ENCODE measurements at places on chromosomes 7 and 10. TPM values are rescaled to one million over a fixed set of nuclear protein-coding genes. Genes with fewer than 3 reads are reported as not detected.

CFAP69 gene
- 0.42 TPM for total RNA-seq

ELAPOR2 gene
- total RNA-seq: 2.3 TPM

LIPJ gene
- total RNA-seq: not detected

ADAM8 gene
- total RNA-seq: 173 TPM

IGFBP3 gene
- total RNA-seq: 17.8 TPM

GRCh38 chr7:6435486-6436384 lies 12.0 kb downstream of the DAGLB start:
- DNase-seq: peak; percentile 91

GRCh38 chr10:29496341-29497162 lies 138.2 kb downstream of the SVIL start:
- DNase-seq: peak; percentile 75

GRCh38 chr10:31081937-31082840 lies 50.5 kb upstream of the ZNF438 start:
- DNase-seq: no peak

GRCh38 chr7:98200364-98200763 lies 10.9 kb upstream of the BHLHA15 start:
- peak; percentile 52 for DNase-seq

- no peak for DNase-seq
Measured at GRCh38 chr10:132925071-132925561, 17.3 kb downstream of the CFAP46 start.

DNA sequence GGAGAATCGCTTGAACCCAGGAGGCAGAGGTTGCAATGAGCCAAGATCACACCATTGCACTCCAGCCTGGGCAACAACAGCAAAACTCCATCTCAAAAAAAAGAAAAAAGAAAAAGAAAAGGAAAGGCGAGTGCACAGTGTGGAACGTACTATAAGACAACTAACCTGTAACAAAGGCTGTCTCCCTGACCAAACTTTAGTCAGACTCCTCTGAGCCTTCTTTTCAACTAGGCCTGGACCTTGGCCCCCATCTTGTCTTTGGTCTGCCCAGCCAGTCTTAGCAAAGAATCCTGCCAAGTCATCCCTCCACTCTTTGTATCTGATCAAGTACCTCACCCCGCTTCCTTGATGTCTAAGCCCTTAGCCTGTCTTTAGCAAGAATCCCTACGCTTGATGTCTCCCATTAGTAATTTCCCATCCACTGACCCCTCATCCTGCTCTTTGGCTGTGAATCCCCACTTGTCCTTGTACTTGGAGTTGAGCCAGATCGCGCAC lies 68.9 kb upstream of the KDM7A start:
- DNase-seq: no peak

DNA sequence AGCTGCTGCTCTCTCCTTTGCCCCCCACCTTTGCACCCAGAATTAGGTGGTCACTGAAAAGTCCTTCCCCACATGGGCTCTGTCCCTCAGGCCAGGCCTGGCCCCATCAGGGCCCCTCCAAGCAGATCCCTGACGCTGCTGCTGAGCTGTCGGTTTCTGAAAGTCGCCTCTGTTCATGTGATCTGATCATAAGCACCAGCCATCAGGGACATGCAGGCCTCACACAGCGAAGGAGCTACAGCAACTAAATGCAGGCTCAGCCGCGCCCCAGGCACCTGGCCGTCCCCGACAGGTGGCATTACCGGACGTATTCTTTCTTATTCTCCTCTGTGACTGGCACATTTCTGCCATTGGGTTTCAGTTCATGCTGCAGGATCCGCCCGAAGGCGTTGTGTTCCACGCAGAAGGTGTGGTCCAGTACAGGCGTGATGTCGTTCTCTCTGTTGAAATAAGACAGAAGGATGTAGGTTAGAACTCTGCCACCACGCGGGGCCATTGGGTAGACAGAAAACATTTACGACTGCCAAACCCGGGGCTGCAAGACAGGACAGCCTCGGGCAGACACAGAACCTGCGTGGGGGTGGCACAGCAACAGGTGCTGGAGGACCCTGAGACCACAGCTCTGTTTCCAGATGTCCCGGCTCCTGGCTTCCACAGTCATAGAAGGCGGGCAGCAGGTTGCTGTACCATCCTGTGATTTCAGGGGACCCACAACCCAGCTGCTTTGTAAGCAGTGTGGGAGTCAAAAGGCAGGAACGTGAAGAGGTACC lies 105.6 kb downstream of the SMURF1 start:
- no peak for DNase-seq

- no peak for DNase-seq
Measured at GRCh38 chr10:4061441-4061951, 276.5 kb upstream of the KLF6 start.

DNA sequence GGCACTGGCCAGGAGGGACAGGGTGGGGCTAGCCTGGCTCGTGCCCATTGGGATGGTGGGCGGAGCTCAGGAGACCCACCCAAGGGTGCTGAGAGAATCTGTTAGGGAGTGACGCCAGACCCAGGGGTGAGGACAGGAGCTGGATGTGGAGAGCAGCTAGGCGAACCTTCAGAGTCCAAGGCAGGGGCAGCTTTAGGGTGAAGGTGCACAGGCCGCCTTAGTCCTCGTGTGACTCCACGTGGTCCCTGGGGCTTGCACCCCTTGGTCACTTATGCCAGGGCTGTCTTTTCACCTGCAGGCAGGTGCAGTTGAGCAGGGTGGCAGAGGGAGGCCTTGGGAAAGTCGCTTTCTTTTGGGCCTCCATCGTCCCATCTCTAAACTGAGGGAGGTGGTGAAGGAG lies 4.3 kb downstream of the RAMP3 start:
- DNase-seq: no peak

- DNase-seq: no peak
Measured at GRCh38 chr7:100781255-100781654, 46.1 kb downstream of the EPHB4 start.

- no peak for DNase-seq
Measured at GRCh38 chr7:801940-802381, 30.3 kb upstream of the SUN1 start.

Data from activated CD8-positive, alpha-beta memory T cell treated with anti-CD3 and anti-CD28 coated beads, Interleukin-2, amount 10 ng/mL, durations not matched to agents 7 days and 5 days (primary cell).